Activated CD4-positive, CD25-positive, alpha-beta regulatory T cell treated with anti-CD3 and anti-CD28 coated beads, Interleukin-2, amount 50 U/mL, for 24 hours (primary cell): ENCODE measurements at places on chromosomes 3 and 15.

DNA sequence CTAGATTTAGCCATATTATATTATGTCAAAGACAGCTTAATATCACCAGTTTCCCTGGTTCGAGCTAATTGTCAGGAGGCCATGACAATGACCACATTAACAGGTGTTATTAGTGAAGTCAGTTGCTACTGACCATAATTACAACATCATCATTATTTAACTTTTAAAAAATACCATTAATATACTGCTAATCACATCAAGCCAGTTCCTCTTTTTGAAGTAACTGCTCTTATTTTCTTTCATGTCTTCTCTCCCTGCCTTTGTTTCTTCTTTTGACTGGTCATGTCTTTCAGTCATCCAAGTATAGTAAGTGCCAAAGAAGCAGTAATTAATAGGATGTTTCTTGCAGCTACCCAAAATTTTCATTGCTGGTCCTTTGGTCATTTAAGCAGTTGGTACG is 61.6 kb downstream of the CMSS1 start:
- no peak for ATAC-seq

DNA sequence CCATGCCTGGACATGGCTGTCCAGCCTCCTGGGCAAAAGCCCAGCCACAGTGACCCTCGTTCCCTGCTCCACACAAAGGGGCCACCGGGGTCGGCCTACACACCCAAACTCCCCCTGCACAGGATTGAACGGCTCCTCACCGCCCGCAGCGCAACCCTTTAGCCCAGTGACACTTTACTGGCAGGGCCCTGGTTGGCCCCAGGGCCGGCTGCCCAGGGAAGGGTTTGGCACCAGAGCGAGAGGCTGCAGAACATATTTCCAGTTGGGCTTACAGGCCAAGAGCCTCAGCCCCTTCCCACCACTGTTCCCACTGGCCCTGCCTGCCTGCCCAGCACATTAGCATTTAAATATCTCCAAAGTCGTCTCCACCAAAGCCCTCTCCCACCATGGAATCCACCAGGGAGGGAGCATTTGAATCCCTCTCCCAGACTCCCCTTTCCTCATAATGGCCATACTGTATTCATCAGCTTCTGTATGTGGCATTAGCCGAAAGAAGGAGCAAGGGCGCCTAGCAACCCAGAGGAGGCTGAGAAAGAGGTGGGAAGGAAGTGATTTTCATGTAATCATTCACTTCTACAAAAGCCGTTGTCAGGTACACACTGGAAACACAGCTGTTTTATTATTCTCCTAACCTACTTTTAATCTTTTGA is 85.4 kb downstream of the SLC6A11 start:
- ATAC-seq, result no peak

- ATAC-seq, result no peak
Observed at GRCh38 chr3:34109846-34110245, 311.4 kb downstream of the PDCD6IP start.

- ATAC-seq, result no peak
Observed at GRCh38 chr3:190249414-190249813, 72.8 kb downstream of the CLDN1 start.

- no peak for ATAC-seq
Observed at GRCh38 chr3:141808586-141808985, 45.4 kb downstream of the GRK7 start.

DNA sequence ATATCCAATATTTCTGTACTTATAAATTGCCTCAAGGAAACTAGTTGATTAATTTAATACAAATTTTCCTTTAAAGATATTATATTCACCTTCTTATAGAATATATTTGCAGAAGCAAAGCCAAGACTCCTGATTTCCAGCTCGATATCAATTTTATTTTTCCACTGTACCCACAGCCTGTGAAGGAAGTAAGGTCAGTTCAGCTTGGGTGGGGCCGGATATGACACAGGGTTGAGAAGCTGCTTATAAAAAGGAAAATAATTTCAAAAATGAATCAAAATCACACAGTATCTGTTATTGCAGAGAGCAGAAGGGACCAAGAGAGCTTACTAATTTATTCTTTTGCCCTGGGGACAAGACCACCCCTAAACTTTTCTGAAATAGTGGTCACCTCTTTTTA is 491.4 kb downstream of the TUSC7 start:
- ATAC-seq, result no peak

DNA sequence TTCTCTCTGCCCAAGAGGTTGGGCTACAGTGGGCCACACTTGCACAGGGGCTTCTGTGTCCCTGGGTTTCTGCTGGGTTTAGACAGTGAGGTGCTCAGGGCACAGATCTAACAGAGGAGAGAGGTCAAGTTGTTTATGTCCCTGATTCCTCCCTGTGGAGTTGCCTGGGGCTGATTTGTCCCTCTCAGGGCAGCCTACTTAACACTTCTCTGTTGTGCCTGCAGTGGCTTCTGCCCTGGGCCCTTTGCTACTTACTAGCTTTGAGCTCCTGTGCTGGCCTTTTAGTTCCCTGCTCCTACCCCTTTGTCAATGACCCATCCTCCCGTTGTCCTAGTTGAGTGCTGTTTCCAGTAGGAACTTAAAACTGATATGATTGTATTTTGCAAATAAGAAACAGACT is 114.0 kb upstream of the RGMA start:
- ATAC-seq, result no peak

GRCh38 chr15:65993762-65994161 is 124.5 kb downstream of the RAB11A start:
- no peak for ATAC-seq

DNA sequence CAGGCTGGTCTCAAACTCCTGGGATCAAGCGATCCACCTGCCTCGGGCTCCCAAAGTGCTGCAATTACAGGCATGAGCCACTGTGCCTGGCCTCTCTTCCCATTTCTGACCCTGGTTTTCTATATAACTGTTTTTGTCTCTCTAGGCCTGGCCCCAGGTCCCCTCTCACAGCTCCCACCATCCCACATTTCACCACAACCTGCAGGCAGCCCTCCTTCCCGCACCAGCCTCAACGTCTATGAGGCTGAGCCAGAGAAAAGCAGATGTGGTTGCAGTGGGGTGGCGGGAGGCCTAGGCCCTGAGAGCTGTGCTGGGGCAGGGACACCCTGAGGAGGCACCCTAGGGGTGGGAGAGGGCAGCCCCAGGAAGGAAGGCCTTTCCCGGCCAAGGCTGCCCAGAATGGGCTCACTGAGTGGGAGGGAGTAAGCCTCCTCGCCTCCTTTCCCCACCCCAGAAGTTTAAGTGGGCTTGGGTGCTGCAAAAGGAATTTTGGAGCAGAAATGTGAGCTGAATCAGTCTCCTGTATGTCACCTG is 99.7 kb downstream of the LSM3 start:
- no peak for ATAC-seq

DNA sequence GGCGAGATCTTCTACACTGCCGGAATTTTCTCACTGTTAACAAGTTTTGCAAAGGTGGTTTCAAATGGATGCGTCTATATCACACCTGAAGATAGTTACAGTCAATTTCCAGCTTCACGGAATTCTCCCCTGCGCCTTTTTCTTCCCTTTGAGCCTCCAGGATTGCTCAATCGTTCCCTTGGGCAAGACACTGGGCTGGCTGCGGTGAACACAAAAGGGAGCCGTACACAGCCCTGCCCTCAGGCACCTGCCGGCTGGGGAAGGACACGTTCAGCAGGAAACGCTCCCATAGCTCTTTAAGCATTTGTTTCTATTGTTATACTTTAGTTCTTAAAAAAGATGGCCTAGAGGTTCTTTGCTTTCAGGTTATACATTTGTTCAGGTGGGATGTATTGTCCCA is 85.7 kb downstream of the C3orf70 start:
- no peak for ATAC-seq

GRCh38 chr3:172129850-172130716 is 90.7 kb downstream of the FNDC3B start:
- peak; percentile 83 for ATAC-seq

GRCh38 chr3:42117175-42118008 is 26.2 kb downstream of the TRAK1 start:
- no peak for ATAC-seq

- no peak for ATAC-seq
Observed at GRCh38 chr3:129934234-129935123, 40.0 kb upstream of the TRH start.

GRCh38 chr3:50210510-50211367 is 5.7 kb downstream of the SLC38A3 start:
- no peak for ATAC-seq

- ATAC-seq, result no peak
Observed at GRCh38 chr15:100889385-100890050, 9.9 kb downstream of the ALDH1A3 start.

DNA sequence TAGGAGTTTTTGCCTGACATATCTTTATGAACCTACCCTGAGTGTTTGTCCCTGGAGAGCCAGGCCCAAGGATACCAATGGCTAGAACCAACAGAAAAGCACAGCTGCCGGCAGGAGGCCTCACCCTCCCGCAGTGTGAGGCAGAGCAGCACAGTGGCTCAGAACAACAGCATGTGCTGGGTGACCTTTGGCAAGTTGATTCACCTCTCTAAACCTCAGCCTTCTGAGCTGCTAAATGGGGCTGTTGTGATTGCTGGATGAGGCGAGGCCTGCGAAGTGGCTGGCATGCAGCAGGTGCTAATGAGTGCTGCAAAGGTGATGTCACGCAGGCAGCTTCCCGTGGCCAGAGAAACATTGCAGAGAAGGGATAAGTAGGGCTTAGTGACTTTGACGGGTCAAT is 23.3 kb downstream of the IDH2 start:
- no peak for ATAC-seq

GRCh38 chr15:41951571-41951970 is 20.8 kb downstream of the EHD4 start:
- ATAC-seq, result no peak

DNA sequence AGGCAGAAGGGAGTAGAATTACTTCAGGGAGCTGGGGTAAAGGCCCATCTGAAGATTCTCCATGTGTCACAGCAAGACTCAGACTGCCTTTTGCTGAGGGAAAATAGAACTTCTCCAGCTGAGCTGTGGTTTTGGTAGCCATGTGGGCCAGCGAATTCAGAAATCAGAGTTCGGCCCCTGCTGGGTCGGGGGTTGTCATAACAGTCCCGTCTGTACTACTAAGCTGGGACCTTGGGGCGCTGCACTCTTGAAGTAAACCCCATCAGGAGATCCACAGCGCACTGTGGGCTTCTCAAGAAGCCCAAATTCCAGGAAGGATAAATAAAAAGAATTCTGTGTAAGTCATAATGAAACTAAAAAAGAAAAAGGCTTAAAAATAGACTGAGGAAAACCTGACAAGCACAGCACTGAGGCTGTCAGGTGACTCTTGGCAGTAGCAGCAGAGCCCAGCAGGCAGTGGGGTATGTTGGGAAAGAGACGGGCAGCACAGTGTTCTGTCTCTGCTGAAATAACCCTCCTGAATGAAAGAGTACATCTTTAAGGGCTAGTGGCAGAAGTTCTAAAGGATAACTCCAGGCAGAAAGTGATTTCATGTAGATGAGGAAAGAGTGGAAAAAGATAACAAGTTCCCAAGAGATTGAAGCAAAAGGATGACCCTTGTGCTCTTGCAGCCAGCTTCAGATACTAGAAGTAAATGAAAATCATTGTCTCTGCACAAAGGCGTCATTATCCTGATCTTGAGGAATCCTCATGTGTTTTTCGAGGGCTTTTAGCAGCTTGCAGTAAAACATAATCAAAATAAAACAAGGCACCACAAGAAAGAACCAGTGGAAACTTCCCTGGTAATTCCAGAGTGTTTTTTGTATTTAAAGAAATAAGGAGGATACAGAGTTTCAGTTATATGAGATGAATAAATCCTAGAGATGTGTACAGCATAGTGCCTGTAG is 74.5 kb downstream of the RAB7A start:
- ATAC-seq, result peak; percentile 49

DNA sequence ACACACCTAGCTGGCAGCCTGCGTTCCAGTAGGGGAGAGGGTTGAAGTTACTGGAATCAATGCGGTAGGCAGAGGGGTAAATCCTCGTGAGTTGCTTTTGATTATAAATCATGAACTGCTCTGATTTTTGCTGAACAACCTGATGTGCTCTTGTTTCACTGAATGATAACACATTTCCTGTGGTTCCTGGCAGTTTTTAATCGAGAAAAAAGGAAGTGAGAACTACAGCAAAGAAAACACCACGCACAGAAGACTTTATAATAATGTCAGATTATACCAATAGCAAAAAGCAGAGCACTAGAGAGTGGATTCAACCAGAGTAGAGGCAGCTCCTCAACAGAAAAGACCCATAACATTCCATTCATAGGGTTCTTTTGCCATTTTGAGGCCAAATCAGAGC is 200.8 kb upstream of the STRIT1 start:
- no peak for ATAC-seq
